ENCODE measurements at places on chromosomes 4 and X. TPM values are rescaled to one million over a fixed set of nuclear protein-coding genes. Genes with fewer than 3 reads are reported as not detected.

RNF150 gene
- total RNA-seq: 0.55 TPM

PALLD gene
- total RNA-seq: 33.5 TPM

FOXR2 gene
- total RNA-seq: not detected

MEPE gene
- not detected for total RNA-seq

XKRX gene
- 0.55 TPM for total RNA-seq
